ENCODE measurements at places on chromosomes 12 and 14.

- DNase-seq, result no peak
Measured at GRCh38 chr14:32629236-32629635, 300.1 kb downstream of the AKAP6 start.

- no peak for DNase-seq
Measured at GRCh38 chr14:102252834-102253801, 51.8 kb downstream of the MOK start.

DNA sequence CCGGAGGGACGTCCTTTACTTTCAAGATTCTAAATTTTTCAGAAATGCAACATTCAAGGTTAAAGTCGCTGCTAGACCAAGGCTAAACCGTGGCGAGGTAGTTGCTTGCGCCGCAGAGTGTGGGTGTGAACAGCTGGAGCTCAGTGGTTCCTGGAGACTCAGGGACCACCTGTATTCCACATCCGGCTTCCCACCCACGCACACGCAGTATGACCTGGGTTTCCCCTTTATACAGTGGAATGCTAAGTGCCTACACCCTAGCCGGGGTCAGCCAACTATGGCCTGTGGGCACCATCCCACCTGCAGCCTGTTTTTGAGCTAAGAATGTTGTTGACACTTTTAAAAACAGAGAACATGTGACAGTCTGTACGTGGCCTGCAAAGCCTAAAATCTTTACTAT lies 42.9 kb upstream of the TESC start:
- DNase-seq, result no peak

GRCh38 chr12:128938886-128939285 lies 85.6 kb downstream of the GLT1D1 start:
- no peak for DNase-seq

DNA sequence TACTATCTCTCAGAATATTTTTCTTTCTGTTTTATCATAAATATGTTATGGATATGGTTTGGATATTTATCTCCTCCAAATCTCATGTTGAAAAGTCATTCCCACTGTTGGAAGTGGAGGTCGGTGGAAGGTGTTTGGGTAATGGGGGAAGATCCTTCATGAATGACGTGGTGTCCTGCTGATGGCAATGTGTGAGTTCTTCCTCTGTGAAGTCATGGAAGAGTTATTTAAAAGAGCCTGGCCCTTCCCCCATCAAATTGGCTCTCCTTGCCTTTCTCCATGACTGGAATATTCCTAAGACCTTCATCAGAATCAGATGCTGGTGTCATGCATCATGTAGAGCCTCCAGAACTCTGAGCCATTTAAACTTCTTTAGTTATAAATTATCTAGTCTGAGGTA lies 1291.6 kb downstream of the FSCB start:
- DNase-seq, result no peak

DNA sequence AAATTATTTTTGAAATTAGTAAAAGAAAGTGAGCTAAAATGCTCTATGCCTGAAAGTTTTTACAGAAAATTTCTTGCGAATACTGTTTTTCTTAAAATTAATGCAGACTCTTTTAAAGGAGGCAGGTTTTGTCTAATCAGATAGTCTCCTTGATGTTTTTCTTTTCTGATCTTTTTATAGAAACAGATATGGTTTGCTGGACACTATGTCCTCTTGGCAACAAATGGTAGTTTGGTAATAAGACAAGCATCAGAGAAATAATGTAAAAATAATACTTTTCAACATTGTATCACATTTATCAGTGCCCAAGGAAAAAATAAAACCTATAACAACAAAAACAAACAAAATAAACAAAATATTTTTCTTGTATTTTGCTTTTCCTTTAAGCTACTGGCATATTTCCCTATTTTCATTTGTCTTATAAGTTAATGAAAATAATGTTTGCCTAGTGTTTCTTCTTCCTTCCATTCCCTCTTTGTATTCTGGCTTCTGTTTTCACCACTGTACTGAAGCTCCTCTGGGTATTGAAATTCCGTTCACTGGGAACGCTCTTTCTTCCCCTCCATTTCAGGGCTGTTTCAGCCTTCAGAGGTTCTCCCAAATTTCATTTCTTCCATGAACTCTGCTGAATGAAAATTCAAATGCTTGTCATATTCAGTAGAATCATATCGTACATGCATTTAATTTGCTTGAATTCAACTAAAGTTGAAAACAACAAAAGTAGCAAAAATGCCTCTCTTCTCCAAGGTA lies 115.3 kb downstream of the TRMT5 start:
- no peak for DNase-seq

Data from DMS 273 treated with DMSO at 0.1 percent for 48 hours (cell line).